Activated T-cell treated with anti-CD3 and anti-CD28 coated beads, Interleukin-2, amount 50 U/mL, for 48 hours (primary cell): ENCODE measurements at places on chromosomes 5 and 9.

DNA sequence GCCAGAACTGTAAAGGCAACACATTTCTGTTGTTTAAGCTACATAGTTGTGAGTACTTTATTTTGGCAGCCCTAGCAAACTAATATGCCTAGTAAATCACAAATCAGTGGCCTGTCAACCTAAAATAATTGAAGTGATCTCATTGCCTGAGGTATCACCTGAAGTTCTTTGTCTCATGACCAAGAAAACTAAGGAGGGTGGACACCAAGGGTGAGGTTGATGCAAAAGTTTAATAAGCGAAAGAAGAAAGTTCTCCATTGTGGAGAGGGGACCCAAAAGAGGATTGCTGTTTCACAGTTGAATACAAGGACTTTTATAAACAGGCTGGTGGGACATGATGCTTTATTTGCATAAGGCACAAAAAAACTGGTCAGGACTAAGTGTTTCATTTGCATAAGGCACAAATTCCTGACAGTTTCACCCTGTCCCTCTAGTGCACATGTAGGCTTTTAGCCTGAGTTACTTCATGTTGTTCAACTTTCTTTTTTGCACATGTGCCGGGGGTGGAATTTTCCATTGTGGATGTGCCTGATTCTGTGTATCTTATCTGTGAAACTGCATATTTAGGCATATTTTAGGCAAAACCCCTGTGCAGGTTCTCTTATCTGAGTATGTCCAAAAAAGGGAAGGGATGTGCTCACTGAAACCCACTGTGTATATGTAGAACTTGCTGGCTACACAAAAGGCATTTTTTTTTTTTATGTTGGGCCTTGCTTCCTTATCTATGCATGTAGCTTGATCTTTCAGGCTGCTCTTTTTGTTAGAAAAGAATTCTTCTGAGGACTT, 108.6 kb upstream of the RAI14 start:
- DNase-seq: no peak

DNA sequence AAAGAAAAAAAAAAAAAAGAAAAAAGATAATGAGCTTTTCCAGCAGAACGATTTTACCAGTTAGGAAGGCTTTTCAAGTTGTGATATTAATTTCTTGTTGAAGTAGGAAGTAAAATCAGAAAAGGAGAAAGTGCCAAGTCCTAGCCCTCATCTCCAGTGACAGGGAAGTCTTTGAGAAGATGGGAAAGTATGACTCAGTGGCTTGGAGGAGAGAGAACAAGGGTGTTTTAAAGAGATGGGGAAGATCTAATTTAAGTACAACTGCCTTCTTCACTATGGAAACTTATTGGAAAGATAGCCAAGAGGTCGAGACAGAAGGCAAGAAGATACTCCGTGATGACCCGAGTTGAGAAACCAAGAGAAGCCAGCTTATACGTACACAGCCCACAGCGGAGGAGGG, 22.6 kb downstream of the FGF1 start:
- no peak for DNase-seq

- no peak for DNase-seq
Measured at GRCh38 chr5:16593628-16594027, 23.2 kb downstream of the RETREG1 start.

DNA sequence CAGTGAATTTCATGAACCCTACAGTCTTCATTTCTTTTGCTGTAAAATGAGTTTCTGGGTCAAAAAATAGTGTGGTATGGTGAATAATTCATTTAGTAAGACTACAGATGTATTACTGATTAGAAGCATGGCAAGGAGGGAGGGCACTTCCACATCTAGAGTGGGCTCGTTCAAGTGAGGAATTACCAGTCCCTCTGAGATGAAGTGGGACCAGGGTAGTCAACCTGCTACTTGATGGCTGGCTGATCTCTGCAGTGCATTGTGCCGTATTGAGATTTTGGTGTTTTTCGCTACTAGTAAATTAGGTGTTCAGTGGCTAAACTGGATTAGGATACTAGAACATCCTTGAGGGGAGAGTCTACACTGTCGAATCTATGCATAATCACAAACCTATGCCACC, 10.8 kb downstream of the CDC37L1 start:
- no peak for DNase-seq

DNA sequence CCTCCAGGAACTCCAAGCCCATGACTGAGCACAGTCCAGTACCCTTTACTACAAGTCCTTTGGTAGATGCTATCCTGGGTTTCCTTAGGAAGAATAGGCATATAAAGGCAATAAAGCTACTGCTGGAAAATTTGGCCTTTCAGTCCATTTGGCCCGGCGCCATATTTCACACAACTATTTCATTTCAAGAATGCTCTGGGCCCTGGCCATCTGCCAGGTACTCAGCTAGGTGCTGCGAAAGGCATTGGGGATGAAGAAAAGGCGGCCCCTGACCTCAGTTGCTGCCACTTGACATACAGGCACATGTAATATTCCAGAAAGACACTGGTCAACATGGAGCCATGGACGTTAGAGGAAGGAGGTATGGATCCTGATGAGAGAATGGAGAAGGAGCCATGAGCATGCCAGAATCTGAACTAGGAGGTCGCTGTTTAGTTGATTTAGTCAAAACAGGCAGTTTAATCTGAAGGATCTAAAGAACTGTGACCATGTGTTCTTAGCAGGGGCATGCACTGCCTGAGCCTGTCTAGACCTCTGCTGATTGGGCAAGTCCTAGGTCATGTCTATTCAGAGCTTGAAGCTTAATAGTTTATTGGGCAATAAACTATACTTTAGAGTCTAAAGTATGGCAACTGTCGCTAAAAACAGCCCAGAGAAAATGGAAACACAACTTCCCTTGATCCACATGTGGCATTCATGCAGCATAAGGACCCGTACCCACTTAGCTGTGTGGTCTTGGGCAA, 149.3 kb downstream of the MELK start:
- DNase-seq: no peak

- DNase-seq: no peak
Measured at GRCh38 chr5:60809891-60810425, 34.1 kb downstream of the ELOVL7 start.

DNA sequence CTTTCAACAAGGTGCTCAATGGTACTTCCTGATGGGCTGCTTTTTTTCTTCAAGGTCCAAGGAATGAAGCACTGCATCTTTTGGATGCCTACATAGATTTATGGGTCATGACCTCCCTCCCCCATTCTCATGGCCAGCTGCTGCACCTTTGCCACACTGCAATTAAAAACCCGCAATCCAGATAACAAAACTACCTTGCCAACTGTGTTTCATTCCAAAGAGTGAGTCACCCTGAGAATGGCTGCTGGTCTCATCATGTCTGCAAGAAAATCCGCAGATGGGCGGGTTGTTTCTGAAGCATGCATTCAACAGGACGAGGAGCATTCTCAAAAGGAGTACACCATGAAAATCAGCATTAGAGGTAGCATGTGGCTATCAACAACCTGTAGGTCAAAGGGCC, 139.8 kb downstream of the ELAVL2 start:
- DNase-seq: no peak

DNA sequence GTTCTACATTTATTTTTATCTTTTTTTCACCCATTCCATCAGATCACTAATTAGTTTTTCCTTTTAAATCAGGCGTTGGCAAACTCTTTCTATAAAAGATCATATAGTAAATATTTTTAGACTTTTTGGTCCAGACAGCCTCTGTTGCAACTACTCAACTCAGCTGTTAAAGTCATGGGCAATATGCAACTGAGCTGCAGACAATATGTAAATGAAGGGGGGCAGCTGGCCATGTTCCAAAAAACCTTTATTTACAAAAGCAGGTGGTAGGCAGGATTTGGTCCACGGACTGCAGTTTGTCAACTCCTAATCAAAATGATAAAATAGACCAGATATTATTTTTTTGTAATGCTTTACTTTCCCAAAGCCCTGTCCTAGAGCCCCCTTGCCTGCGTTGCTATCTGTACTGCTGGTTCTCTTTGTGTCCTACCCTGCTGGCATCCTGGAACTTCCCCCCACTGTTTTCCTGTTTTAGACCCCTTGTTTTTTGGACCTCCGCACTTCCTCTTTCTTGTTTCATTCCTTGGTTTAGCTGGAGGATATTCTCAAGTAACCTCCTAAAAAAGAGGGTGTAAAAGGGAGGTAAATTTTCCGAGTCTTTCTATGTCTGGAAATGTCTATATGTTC, 24.7 kb upstream of the TNFSF8 start:
- no peak for DNase-seq

DNA sequence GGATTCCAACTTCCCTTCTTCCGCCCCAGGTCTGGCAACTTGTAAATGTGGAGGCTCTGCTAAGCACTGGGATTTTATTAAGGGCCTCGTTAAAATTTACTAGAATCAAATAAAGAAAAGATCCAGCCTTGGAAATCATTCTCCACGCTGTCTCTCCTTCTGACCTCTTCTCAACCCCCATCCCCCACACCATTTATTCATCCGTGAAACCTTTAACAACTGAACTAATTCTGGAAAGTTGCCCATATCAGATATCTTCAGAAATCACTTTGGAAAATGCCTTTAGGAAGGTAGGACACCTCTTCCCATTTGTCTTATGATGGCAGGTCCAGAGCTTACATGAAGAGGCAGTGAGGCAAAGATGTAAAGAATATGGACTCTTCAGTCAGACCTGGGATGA, 288.5 kb downstream of the SLIT3 start:
- no peak for DNase-seq
